Amygdala (tissue), 56 donors: ENCODE measurements at places on chromosomes 12 and 14.

DNA sequence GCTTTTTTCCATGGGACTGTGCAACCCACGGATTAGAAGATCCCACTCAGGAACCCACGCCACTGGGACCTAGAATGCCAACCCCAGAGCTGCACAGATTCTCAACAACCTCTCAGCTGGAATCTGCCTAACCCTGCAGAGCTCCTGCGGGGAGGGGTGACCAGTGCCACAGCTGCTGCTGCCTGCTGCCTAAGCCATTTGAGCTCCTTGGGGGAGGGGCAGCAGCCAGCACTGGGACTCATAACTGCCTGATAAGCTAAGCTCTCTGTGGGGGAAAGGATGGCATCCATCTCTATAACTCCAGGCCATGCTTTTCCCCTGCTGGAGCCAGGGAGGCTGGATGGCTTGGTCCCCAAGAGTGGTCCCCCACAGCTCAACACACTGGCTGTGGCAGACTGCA is 182.8 kb downstream of the SLC5A8 start:
- DNase-seq, result no peak

DNA sequence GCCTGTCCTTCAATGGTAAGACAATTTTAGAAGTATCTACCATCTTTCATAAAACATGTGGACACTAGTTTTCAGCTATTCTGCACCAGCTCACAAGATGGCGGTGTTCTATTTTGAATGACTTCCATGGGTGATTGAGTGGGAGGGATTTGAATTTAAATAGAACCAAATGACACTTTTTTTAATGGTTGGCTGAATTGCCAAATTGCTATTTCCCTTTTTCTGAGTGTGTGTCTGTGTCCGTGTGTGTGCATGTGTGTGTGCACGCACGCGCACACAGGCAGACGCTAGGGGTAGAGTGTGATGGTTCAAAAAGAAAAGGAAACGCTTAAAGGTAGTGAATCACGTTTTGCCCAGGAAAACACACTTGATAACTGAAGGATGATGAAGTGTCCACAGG is 362.6 kb downstream of the DAD1 start:
- DNase-seq, result no peak

- no peak for DNase-seq
Observed at GRCh38 chr14:54792288-54792687, 110.3 kb downstream of the GCH1 start.

GRCh38 chr12:52175371-52176350 is 16.2 kb downstream of the KRT80 start:
- no peak for DNase-seq

DNA sequence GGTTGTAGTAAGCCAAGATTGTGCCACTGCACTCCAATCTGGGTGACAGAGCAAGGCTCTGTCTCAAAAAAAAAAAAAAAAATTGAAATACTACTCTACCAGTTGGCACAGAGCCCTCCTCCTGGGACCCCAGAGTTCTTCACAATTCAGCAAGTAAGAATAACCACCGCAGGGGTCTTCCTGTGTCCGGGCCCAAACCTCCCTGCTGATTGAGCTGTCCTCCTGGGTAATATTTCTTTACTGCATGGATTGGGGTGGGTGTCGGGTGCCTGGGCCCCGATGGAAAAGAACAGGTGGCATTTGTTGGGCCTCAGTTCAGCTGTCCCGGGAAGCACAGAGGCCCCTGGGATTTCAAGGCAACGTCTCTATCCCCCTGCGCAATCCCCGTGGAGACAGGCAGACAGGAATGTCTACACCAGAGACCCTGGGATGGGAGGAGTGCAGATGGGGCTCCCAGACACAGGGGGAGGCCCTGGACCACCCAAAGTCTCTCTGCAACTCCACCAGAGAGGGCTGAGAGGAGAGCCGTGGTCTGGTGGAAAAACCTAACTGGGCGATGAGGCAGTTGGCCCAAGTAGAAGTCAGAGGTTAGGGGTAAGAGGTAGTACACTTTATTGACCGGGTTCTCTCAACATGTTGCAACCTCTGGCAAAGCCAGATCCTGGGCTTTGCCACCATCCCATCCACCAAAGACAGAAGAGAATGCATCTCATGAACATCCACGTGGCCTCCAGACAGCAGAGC is 32.7 kb upstream of the VPS37B start:
- DNase-seq, result no peak

GRCh38 chr12:132467511-132467910 is 22.4 kb upstream of the FBRSL1 start:
- DNase-seq, result no peak

DNA sequence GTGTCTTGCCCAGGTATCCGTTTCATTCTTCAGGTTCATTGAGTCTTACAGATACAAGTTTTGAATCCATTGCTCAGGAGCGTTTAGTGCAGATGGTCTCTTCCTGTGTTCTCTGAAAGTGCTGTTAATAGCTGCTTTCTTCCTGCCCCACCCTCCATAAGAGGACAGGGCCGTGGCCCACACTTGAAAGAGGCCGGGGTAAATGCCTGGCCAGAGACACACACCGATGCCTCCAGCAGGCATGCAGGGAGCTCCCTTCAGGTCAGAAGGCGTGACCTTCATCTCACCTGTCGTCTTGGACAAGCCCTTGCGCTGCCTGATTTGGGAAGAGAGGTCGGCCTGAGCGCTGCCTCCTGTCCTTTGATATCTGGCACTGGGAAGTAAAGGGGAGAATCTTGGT is 11.6 kb downstream of the PRKAB1 start:
- DNase-seq, result no peak

DNA sequence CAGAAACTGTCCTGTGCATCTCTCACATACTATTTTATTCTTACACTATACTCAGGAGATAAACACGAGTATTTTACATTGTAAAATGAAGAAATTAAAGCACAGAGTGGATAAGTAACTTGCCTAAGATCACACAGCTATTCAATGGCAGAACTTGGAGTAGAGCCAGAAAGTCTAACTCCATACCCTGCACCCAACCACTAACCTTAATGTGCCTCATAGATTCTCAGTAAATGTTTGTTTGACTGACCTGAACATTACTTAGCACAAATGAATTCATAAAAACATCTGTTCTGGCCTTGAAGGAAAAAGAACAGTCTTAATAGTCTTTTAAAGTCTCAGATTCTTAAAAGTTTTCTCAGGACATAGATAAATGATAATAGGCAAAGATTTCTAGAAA is 83.5 kb upstream of the OVCH1 start:
- no peak for DNase-seq

- no peak for DNase-seq
Observed at GRCh38 chr14:105153331-105153731, 15.2 kb downstream of the JAG2 start.

- DNase-seq, result no peak
Observed at GRCh38 chr12:95674631-95675030, 115.9 kb downstream of the NTN4 start.

GRCh38 chr12:105462831-105463230 is 132.3 kb downstream of the C12orf75 start:
- no peak for DNase-seq

- DNase-seq, result no peak
Observed at GRCh38 chr12:3935078-3935477, 61.9 kb upstream of the PARP11 start.
